GM12864 (cell line): ENCODE measurements at places on chromosomes 3 and 15.

- no peak for DNase-seq
Observed at GRCh38 chr15:99016680-99017321, 9.2 kb upstream of the PGPEP1L start.

GRCh38 chr3:161987933-161988332, 491.3 kb downstream of the OTOL1 start:
- no peak for DNase-seq

- DNase-seq = no peak
Observed at GRCh38 chr15:43957724-43958123, 130.9 kb downstream of the WDR76 start.

DNA sequence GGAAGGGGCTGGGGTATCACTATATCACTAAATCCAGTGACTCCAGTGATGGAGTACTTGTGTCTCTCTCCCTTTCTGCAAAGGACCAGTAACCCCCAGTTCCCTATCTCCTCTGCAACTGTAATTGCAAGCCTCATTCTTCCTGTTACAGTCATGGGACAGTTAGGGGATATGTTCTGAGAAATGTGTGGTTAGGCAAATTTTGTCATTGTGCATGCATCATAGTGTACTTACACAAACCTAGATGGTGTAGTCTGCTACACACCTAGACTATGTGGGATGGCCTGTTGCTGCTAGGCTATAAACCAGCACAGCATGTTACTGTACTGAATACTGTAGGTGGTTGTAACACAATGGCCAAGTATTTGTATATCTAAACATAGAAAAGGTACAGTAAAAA, 2.2 kb downstream of the VPS8 start:
- no peak for DNase-seq

GRCh38 chr15:59741274-59741906, 52.3 kb upstream of the BNIP2 start:
- no peak for DNase-seq

DNA sequence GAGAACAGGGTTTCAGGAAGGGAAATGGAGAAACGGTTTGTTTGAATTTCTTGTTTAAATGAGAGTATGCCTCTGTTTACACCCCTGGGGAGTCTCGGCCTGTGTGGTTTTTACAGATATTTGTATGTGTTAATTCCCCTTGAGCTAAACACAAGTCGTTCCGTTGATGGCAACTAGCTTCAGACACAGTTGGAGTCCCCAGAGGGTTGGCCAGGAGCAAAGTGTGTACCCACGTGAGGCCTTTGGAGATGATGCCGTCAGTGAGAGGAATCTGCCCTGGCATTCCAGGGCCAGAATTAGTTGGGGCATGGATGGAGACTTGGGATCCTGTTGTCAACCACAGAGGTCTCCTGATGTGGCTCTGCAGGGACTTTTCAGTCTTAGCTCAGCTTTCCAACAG, 44.0 kb downstream of the CEMIP start:
- no peak for DNase-seq

GRCh38 chr3:127734754-127735473, 62.2 kb downstream of the ABTB1 start:
- DNase-seq = no peak

- no peak for DNase-seq
Observed at GRCh38 chr3:134306320-134306719, 55.7 kb upstream of the RYK start.

DNA sequence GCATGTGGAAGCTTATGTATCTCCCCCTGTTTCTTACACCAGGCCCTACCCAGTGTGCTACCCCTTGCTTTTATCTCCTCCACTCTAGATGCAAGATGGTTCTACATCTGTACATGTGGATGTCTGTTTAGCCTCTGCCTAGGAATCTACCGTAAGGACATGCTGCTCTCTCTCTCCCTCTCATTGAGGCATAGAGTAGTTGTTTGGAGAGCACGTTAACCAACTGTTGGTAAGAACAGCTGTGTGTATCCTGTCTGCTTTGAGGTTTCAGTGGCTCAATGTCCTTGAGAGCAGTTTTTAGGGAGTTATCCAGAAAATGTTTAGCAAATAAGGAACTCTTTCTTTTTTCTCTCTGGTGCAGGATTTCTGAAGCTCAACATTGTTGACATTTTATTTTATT, 152.8 kb downstream of the DNAJB8 start:
- DNase-seq = no peak

DNA sequence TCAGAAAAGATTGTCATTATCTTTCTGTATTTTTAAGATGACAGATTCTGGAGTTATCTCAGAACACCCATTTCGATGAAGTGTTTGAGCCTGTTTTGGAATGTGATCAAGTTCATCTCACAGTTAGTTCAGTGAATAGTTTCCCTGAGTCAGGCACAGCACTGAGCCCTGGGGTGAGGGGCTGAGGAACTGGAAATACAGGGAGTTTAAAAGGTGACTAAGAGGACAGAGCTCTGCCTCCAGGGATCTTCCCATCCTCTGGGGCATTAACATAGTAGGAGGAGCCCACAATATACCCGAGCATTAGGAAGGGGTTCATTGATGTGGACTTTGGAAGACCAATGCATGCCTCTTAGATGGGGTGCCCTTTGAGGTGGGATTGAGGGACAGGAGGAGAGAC, 355.1 kb downstream of the CLSTN2 start:
- DNase-seq = no peak

DNA sequence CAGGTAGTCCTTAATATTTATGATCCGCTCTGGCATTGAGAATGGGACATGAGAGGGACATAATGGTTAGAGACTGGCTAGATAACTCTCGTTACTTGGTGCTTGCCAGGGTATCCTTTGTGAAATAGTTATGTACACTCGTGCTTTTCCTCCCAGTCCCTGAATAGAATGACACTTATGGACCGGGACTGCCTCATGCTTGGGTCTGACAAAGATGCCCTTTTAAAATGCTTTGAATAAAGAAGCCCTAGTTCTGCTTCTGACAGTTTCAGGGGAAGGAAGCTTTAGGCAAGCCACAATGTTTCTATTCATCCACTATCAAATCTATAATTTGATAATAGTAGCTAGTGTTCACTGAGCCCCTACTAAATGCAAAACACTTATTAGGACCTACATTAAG, 29.4 kb downstream of the POLR2M start:
- DNase-seq = no peak

DNA sequence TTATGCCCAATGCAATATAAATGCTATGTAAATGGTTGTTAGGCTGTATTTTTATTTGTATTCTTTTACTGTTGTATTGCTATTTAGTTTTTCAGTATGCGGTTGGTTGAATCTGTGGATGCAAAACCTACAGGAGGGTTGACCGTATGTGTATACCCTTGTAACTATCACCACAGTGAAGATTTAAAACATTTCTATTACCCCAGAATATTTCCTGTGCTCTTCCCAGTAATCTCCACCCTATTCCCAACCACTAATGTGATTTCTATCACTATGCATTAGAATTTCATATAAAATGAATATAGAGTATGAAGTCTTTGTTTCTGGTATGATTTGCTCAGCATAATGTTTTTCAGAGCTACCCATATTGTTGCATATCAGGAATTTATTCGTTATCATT, 705.0 kb downstream of the MECOM start:
- no peak for DNase-seq
